Mucosa of descending colon (tissue), 3 donors: ENCODE measurements at places on chromosomes 6 and 20.

DNA sequence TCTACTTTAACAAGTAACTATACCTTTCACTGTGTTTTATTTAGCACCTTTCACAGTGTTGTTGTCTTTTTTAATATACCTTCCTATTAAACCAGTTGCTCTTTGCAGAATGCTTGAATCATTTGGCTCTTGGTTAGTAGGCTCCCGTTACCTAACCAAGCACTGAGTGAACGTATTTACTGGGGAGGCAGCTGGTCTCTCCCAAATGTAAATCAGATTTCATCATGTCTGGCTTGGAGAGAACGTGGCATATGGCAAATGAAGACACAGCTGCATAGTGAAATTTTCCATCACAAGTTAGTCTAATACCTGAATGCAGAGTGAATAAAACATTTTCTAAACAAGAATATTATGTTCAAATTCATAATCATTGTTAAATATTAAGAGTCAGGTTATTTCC lies 12.4 kb downstream of the HTR1E start:
- no peak for DNase-seq

- DNase-seq, result no peak
Measured at GRCh38 chr20:4795394-4795793, 73.7 kb downstream of the PRND start.

GRCh38 chr6:43871933-43872332 lies 101.9 kb downstream of the VEGFA start:
- DNase-seq, result no peak

DNA sequence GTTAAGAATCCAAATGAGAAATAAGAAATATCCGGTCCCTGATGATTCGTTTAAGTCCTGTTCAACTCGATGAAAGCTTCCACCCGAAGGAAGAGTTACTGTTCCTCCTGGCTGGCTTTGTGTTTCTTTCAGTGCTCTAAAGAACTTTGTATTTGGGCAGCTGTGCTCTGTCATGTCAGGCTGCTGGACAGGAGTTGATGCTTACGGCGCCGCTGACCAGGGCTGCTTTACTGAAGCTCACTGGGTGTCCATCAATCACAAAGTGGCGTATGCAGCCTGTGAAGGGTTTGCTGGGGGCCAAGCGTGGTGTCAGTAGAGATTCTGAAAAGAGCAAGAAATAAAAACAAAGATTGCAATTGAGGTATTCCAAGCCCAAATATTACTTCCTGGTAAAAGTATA lies 21.9 kb downstream of the FAM229B start:
- no peak for DNase-seq

GRCh38 chr20:33280775-33281174 lies 2.2 kb upstream of the BPIFB1 start:
- DNase-seq, result no peak

GRCh38 chr20:821046-821730 lies 12.3 kb upstream of the FAM110A start:
- no peak for DNase-seq
